Endodermal cell (in vitro differentiated cells): ENCODE measurements at places on chromosomes 7 and 10. TPM values are rescaled to one million over a fixed set of nuclear protein-coding genes. Genes with fewer than 3 reads are reported as not detected.

HOXA2 gene
- not detected in 3 replicates for total RNA-seq

TMEM236 gene
- total RNA-seq = 0.08 TPM in 1 of 3 replicates, not detected in the others

AGR2 gene
- total RNA-seq = not detected in 3 replicates

TRIM24 gene
- total RNA-seq = 55.4 and 62.1 TPM in 2 replicates

NPY gene
- total RNA-seq = not detected in 2 replicates

ANXA8L1 gene
- not detected in 2 replicates for total RNA-seq

TMEM176B gene
- 0.31 and 0.38 TPM in 2 replicates for total RNA-seq

IKZF1 gene
- 0.23 to 0.65 TPM (median 0.44 TPM) in 3 replicates for total RNA-seq

SPDYE18 gene
- total RNA-seq = not detected in 2 replicates
